SHP77 treated with DMSO at 0.1 percent for 48 hours (cell line): ENCODE measurements at places on chromosomes 5 and 9.

DNA sequence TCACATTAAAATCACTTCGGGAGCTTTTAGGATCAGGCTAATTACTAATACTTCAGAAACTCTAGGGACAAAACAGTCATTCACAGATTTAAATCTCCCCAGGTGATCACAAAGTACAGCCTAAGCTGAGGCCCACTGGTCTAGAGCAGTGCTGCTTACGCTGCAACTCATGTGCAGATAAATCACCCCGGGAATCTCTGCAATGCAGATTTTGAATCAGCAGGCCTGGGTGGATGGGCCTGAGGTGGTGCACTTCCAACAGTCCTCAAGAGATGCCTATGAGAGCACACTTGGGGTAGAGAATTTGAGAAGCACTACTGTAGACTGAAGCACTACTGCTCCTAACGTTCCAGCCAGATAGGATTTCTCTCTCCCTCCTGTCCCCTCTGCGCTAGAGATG, 28.4 kb downstream of the CSF1R start:
- no peak for DNase-seq

DNA sequence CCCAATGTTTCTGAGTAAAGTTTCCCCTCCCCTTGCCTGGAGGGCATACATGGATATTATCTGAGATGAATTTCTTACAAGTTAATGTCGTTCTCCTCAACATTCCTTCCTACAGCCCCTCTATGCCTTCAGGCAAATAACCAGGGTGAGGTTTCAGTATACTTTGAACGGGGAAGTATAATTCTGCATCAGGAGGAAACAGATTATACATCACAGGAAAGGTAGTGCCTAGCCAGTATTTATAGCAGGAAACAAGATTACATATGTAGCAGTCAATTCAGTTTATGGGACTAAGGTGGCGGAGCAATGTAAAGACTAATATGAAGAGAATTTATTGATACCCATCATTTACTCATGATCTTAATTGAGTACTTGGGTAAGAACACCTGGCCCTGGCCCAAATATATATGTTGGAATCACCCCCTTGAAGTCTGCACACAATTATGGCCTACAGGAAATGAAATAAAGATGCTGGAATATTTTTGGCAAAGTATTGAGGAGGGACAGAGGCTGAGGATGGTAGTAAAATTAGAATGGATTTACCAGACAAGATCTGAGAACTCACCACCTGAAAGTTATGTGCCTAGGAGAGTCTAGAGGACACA, 661.1 kb downstream of the PTPRD start:
- DNase-seq, result no peak

- DNase-seq, result no peak
Observed at GRCh38 chr5:78547731-78548615, 100.6 kb downstream of the LHFPL2 start.

DNA sequence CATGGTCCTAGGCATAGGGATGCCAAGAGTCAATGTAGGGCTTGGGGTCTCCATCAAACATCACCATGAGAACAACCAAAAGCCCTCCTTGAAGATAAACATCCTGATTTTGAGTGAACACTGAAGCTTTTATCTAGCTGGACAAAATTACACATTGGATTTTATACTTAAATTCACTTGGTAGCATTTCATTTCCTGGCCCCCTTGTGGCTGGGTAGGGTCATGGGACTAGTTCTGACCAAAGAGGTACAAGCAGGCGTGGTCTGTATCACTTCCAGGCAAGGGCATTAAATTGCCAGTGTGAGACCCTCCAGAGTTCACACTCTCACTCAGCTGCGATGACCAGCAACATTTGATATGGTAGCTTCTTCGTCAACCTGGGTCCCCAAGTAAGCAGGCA, 320.3 kb downstream of the ACTL7B start:
- DNase-seq, result no peak

DNA sequence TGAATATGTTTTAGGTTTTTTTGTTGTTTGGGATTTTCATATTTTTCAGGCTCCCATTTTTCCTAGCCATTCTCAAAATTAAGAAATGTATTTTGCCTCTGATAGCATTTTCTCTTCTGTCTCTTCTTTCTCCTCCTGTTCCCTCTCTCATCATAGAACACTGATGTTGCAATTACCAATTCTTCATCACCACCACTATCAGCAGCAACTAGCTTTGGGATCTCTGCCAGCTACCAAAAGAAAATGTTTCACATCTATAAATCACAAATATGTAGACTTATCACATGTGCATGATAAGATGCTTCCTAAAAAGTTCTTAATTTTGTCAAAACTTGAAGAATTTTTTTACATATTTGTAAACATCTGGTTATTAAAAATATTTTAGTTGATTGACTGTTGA, 887.1 kb downstream of the MAT2B start:
- no peak for DNase-seq

DNA sequence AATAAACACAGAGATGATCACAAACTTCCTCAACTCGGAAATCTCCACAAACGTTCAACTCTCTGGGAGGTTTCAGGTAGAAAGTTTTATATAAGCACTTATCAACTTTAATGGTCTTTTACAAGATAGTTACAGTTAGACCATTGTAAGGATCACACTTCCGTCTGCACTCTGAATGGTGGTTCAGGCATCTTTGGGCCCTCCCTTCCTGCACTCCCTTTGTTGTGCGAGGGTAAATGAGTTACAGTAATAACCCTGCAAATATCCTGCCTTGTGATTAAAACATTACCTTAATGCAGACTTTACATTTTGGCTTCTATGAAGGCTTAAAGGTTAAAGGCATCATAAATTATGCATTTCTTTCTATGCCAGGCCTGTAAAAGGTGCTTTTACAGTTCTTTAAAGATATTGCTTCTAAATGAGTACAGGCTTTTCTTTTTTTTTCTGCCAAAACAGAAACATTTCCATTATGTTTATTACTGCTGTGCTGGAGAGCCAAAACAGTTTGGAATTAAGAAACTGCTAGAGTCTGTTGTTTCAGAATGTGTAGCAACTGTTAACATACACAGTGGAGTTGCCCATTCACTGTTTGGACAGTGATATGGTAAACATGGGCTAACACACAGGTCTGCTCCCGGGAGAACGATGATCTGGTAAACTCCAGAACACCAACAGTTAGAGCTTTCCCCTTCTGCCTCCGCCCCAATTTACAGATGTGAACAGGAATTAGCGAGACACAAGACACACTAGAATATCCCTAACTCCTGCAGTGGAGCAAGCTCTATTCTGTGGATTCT, 1.1 kb downstream of the PRUNE2 start:
- no peak for DNase-seq

DNA sequence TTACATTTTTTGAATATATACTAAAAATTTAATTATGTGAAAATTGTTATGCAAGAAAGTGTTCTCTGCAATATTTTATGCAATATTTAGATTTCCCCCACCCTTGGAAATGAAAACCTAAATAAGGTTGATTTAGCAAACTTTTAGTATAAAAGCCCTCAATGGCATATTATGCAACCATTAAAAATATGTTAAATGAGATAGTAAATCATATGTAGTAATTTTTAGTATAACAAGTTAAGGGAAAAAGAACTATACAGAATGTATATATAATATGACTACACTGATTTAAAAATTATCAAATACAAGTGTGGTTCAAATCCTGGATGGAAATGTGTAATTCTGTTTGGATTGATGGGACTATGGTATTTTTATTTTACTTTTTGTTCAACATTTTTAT, 116.9 kb upstream of the MEF2C start:
- no peak for DNase-seq

- DNase-seq, result no peak
Observed at GRCh38 chr5:3351581-3352442, 243.8 kb upstream of the IRX1 start.

DNA sequence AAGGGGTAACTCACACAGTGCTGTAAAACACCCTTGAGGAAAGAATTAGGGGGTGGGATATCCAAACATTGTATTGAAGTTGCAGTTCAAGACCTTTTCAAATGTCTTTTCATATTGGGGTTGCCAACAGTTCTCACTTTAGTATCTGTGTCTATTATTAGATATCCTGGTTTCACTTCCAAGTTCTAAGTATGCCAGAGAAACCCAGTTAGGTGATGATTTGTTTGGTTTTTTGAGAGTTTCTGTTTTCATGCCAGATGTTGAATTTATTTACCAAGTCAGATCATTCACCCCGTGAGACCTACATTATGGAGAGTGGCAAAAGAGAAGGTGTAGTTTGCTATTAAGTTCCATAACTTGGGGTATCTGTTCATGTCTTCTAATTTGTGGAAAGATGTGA, 64.5 kb downstream of the C9orf152 start:
- DNase-seq, result no peak

DNA sequence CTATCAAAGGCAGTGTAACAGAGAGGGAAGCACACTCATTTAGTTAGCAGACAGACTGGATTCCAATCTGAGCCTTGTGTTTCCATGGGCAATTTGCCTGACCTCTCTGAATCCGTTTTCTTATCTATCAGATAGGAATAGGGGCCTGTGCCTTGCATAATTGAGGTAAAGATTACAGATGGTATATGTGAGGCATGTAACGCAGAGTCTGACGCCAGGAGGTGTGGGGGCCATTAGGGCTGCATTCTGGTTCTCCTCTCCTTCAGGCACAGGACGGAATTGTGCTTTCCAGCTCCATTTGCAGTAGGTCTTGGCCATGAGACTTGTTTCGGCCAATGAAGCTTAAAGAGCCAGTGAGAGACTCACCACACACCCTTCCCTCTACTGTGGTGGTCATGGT, 97.6 kb downstream of the FRMD3 start:
- no peak for DNase-seq

- DNase-seq, result no peak
Observed at GRCh38 chr5:1789834-1790471, 9.7 kb downstream of the MRPL36 start.
